HFF-Myc (cell line): ENCODE measurements at places on chromosomes 13 and 19.

GRCh38 chr19:31300422-31300821, 48.8 kb downstream of the TSHZ3 start:
- no peak for DNase-seq

- no peak for DNase-seq
Observed at GRCh38 chr19:18660051-18660910, 23.2 kb upstream of the CRTC1 start.

DNA sequence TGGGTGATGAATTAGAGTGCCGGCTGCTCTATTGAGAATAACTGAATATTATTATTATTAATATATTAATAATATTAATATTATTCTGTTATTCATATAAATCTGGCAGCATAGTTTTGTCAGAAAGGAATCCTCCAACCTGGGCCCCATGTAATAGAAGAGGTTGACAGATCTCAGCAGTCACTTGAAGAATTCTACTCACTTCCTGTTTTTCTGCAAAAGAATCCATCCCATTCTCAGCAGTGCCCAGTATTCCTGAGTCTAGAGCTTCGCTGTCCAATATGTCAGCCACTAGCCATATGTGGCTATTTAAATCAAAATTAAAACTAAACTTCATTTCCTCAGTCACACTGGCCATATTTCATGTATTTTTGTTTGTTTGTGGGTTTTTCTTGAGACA, 72.4 kb upstream of the USPL1 start:
- DNase-seq = no peak

DNA sequence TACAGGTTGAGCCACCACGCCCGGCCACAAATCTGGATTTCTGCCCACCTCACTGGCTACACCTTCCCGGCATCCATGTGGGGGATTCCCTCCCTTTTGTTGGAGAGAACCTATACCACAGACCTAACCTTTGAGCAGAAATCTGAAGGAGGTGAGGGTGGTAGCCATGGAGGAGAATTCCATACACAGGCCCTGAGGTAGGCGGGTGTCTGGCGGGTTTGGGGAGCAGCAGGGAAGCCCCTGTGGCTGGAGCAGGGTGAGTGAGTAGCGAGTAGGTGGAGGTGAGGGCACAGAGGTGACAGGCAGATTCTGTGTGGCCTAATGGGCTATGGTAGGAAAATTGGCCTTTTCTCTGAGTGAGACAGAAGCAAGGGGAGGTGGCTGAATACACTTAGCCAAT, 10.6 kb downstream of the EIF3K start:
- DNase-seq = no peak

- DNase-seq = no peak
Observed at GRCh38 chr13:110455444-110455843, 106.1 kb downstream of the RAB20 start.
